ENCODE measurements at places on chromosomes 6 and 20. TPM values are rescaled to one million over a fixed set of nuclear protein-coding genes. Genes with fewer than 3 reads are reported as not detected.

The HDGFL1 gene
- total RNA-seq: 2.9 TPM

The CUTA gene
- 55.4 TPM for total RNA-seq

The GNRH2 gene
- not detected for total RNA-seq

The PDYN gene
- total RNA-seq: 1.4 TPM

The HLA-DMB gene
- 10.1 TPM for total RNA-seq

The ME1 gene
- 6.5 TPM for total RNA-seq

The TTK gene
- 7.0 TPM for total RNA-seq

DNA sequence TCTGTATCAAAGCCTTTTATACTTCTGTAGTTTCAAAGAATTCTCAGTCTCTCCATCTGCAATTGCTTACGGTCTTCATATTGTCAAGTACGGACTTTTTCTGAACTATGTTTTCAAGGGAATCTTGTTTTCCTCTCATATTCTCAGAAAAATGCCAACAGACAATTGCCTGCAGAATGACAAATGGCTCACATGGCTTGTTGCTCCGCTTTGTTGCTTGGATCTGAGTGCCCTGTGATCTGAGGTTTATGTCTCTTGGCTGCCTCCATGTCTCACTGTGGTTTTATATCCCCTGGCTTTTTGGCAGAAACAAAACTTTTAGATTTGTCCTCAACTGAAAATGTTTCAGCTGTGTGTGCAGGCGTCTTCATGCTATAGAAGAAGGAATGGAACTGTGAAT, 285.4 kb upstream of the CHD6 start:
- DNase-seq: peak; percentile 53

DNA sequence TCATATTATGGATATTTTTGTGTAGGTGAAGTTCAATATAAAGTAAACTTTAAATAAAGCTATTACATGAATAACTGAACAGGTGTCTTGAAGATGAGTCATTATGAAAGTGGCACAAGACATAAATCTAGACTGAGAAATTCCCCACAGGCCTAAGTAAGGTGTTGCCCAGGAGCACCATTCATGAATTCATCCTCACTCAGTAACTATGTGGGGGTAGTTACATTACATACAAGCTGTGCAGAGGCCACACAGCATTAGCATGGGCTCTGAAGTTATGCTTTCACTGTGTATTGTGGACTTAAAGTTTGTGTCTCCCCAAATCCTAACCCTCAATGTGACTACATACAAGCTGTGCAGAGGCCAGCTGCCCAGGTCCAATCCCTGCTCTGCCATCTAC, 65.9 kb downstream of the BCAS1 start:
- no peak for DNase-seq

- DNase-seq: no peak
These were observed 8.5 kb downstream of the CNPY3 start for GRCh38 chr6:42937548-42938427.

All from umbilical cord (tissue), 2 donors.